HAP-1 (cell line): ENCODE measurements at places on chromosomes 12 and 14.

DNA sequence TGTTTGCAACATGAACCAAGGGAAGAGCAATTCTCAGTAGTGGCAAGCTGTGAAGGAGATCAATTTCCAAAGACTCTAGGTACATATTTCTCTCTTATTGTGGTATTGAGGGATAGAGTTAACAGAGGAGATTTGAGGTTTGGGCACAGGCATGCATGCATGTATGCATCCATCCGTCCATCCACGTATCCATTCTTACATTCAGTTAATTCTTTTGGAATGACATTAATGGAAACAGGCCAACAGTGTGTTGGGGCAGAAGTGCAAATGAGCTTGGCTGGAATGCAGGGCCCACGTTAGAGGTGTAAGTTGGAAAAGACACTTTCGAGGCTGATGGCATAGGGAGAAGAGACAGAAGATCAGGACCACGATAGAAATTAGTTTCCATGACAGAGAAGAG, 216.9 kb upstream of the PELI2 start:
- DNase-seq: no peak

DNA sequence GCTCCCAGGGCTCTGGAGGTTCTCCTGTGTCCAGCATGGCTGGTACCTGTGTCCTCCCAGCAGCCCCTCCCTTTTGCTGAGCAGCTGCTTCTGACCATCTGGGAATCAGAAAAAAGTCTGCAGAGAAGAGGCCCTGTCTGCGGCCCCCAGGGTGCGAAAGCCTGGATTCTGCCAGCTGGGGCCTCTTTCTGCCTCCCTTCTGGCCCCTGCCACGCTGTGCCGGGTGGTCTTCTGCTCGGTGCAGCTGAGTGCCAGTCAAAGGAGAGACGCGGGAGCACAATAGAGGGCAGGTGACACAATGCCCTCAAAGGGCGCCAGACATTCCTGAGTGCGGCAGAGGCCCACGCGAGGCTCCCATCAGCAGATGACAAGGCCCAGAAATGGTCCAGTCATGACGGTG, 12.6 kb downstream of the BTBD6 start:
- no peak for DNase-seq

DNA sequence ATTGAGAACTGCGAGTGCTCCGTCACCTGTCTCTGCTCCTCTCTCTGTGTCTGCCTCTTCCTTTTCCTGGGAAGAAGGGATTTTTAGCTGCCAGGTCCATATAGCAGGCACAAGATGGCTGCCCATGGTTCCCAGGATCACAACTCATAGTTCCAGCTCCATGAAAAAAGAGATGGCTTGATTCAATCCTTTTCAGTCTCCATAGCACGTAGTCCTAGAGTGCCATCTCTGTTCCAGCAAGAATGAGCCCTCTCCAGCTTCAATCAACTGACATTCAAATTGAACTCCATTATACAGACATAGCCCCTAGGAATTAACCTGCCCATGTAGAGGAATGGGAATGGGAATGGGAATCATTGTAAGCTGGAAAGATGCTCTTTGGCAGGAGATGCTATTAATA, 34.7 kb upstream of the RTRAF start:
- DNase-seq: no peak

GRCh38 chr12:25131270-25131669, 63.7 kb downstream of the DNAI7 start:
- DNase-seq: no peak

- DNase-seq: no peak
Measured at GRCh38 chr12:68074306-68075027, 85.1 kb downstream of the IFNG start.

- no peak for DNase-seq
Measured at GRCh38 chr12:46560874-46561273, 188.3 kb upstream of the SLC38A2 start.

GRCh38 chr12:120150919-120151525, 34.5 kb upstream of the RAB35 start:
- DNase-seq: no peak

- no peak for DNase-seq
Measured at GRCh38 chr12:49244176-49244575, 20.7 kb upstream of the TUBA1C start.

- no peak for DNase-seq
Measured at GRCh38 chr14:36130186-36130585, 46.3 kb downstream of the PTCSC3 start.

- no peak for DNase-seq
Measured at GRCh38 chr14:29898470-29898869, 29.2 kb downstream of the PRKD1 start.

DNA sequence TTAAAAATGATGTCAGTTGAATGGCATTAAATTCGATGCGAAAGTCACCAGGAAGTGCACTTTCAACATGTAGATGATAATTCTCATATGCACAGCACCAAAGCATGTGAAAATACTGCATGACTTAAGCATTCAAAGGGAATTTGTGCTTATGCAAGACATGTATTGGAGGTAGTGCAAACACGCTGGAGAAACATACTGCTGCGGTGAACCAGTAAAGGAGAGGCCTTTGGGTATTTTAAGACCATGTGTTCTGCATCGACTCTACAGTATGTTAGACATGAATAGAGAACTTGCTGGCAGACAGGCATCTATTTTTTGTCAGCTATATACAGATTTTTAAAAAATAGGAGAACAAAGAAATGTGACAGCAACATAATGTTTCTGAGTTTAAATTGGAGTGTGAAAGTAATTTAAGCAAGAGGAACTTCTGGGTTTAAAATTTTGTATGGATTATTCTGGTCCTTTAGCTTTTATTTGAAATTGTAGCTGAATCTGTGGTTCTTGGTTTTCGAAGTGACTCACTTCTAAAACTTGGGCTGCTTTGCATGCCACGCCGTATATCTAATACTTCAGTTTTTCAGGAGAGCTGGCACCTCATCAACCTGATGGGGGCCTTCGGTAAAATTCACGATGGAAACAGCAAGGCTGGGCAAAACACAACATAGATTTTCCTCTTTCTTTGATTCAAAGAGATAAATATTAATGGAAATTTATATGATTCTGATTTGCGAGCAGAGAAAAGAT, 408.7 kb downstream of the APAF1 start:
- no peak for DNase-seq

DNA sequence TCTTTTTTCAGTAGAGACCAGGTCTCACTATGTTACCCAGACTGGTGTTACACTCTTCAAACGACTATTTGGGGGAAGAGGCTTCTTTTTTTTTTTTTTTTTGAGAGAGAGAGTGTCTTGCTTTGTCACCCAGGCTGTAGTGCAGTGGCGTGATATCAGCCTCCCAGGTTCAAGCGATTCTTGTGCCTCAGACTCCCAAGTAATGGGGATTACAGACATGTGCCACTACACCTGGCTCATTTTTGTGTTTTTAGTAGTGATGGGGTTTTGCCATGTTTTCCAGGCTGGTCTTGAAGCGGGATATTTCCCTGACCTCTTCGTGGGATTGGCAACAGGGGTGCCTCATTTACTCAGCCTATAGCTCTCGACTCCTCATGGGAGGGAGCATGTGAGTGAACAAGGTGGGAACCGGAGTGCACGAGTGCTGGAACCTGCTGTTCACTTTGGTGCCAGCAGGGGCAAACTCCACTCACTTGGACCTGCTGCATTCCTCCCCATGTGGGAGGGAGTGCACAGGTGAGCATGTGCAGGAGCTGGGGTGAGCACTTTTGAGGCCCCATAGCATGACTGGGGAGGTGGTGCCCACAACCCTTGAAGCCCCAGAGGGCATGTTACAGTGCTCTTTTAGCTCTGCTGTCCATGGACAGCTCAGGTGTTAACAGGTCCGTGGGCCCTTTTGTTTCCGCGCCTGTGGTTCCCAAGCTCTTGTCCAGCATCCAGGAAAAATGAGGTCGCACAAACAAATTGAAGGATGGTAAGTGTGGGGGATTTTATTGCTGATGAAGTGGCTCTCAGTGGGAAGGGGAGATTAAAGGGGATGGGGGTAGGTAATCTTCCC, 79.1 kb upstream of the HECTD1 start:
- no peak for DNase-seq

GRCh38 chr14:30873308-30874119, 845 bp upstream of the COCH start:
- DNase-seq: no peak
